ENCODE measurements at places on chromosomes 2 and 18.

- no peak for DNase-seq
Measured at GRCh38 chr2:141438536-141438935, 692.3 kb downstream of the LRP1B start.

- no peak for DNase-seq
Measured at GRCh38 chr2:150778828-150779227, 291.4 kb upstream of the RND3 start.

DNA sequence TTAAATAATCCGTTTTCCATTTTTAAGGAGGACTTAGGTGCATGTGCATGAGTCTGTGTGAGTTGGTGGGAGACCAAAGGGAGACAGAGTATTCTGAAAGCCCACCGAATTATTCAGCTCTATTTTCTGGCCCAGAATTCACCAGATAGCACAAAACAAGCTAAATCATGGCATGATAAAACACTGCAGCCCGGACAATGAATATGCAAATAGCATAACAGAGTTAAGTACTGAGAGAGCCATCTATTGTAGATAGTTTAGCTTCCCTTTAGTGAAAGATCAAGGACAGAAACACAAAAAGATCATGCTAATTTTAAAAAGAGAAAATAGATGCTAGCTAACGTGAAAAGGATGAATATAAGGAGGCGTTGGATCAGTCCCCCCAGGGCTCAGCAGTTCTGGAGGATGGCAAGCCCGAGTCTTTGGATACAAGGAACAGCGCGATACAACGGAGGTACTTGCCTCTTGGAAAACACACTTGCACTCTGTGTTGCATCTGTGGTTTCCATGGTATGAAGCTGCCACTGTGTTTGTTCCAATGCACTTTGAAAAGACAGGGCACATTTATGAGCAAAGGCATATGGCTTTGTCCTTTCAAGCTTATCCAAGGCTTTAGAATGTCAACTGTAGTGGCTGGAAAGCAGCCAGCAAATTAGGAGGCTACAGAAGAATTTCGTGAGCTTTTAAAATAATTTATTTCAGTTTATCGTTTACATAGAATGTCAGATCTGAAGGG lies 119.9 kb downstream of the LYPD1 start:
- no peak for DNase-seq

DNA sequence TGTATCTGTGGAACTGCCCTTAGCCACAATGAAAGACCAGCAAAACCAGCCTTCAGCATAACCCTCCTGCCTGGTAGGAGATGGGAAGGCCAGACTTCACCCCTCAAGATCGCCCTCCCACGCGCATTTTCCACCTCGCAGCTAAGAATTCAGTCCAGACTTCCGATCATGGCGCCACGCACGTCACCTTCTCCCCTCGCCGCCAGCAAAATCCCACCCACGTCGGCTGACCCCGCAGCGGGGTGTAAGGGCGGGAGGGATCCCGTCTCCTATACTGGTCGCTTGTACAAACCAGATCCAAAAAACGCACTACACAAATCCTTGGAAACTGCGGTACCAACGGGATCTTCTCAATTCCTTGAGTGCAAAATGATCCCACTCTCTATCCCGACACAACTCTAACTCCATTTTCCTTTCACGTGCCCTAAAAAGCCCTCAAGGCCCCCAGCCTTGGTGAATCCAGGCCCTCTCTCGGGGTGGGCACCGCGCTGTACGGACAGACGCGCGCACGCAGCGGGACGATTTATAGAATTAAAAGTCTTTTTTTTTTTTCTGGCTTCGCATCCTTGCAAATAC lies 1.0 kb upstream of the BMPR2 start:
- DNase-seq: peak; percentile 49

DNA sequence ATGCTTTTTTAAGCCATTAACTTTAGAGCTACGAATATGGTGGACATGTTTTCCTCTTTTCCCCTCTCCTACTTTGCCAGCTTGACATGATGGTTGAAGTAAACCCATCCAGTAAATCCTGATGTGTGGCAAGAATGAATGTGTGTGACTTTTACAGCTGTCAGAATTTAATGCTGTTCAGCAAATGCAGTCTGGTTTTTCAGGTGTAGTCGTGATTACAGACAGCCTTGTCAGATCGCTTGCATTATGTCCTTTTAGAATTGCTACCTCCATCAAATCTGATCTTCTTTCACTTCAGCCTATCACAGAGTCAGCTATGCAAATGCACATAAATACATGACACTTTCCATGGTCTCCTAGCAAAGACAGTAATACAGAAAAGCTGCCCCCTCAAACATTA lies 278.5 kb downstream of the FBXO15 start:
- DNase-seq: no peak

DNA sequence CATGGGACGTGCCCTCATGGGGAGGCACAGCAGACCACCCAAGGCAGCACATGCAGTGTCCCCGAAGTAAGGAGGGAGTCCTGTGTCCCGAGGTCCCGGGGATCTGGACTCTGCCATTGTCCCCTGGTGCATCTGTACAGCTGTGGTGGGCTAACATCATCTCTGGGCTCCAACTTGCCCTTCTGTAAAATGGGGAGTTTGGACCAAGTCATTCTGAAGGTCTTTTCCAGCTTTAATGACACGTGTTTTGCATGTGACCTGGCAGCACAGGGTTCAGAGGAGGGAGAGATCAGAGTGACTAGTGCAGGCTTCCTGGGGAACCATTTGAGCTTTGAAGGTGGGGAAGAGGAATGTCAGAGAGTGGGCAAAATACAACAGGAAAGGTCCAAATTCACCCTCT lies 21.5 kb downstream of the ITM2C start:
- no peak for DNase-seq

DNA sequence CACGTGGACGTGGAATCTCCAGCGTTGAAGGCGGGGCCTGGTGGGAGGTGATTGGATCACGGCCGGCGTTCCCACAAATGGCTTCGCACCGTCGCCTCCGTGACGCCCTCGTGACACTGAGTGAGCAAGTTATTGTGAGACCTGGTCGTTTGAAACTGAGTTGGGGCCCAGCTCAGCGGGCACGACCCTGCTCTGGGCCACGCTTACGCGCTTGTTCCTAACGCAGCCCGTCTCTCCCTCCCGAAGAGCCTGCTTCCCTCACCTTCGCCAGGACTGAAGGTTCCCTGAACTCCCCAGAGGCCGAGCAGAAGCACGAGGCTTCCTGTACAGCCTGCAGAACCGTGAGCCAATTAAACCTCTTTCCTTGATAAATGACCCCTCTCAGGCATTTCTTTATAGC lies 121.8 kb downstream of the RTP5 start:
- DNase-seq: no peak

- DNase-seq: no peak
Measured at GRCh38 chr2:37610638-37611289, 60.7 kb downstream of the CDC42EP3 start.

GRCh38 chr2:175399326-175399725 lies 217.8 kb upstream of the ATP5MC3 start:
- no peak for DNase-seq

DNA sequence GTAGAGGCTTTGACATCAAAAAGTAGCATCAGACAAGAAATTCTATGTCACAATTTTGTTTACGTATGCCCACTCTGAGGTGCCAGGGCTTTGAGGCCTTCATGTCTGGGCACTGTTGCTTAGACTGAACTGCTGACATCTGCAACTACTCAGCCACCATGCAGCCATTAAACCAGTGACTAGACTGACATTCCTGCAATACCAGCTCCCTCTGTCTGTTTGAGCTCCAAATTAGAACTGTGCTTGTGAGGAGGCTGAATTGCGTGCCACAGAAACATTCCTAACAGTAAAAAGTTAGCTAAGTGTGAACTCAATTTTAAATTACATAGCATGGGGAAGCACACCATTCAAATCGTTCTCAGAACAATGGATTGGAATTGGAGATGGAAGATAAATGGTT lies 163.2 kb downstream of the INSIG2 start:
- DNase-seq: no peak

DNA sequence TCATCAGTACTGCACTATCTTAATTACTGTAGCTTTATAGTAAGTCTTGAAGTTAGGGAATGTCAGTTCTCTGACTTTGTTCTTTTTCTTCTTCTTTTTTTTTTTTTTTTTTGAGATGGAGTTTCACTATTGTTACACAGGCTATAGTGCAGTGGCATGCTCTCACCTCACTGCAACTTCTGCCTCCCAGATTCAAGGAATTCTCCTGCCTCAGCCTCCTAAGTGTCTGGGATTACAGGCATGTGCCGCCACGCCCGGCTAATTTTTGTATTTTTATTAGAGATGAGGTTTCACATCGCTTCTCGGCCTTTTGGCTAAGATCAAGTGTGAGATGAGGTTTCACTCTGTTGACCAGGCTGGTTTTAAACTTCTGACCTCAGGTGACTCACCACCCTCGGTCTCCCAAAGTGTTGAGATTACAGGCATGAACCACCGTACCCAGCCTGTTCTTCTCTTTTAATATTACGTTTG lies 41.9 kb upstream of the TANC1 start:
- no peak for DNase-seq

- DNase-seq: no peak
Measured at GRCh38 chr2:33785201-33786106, 186.4 kb upstream of the FAM98A start.

- peak; percentile 44 for DNase-seq
Measured at GRCh38 chr2:164826293-164827243, 15.1 kb downstream of the COBLL1 start.

- no peak for DNase-seq
Measured at GRCh38 chr2:181779288-181780021, 99.1 kb upstream of the NEUROD1 start.

- no peak for DNase-seq
Measured at GRCh38 chr18:62432176-62432575, 90.6 kb upstream of the ZCCHC2 start.

GRCh38 chr2:105329561-105330495 lies at the start of gene TGFBRAP1:
Gene TGFBRAP1, minus strand, starts transcription at chr2:105329735. Its CDS starts 21,434 bp downstream, at chr2:105308301.
- peak; percentile 69 for DNase-seq

GRCh38 chr2:162967811-162968210 lies 129.2 kb upstream of the KCNH7 start:
- no peak for DNase-seq

GRCh38 chr18:12492907-12493306 lies 85.2 kb downstream of the PRELID3A start:
- no peak for DNase-seq

DNA sequence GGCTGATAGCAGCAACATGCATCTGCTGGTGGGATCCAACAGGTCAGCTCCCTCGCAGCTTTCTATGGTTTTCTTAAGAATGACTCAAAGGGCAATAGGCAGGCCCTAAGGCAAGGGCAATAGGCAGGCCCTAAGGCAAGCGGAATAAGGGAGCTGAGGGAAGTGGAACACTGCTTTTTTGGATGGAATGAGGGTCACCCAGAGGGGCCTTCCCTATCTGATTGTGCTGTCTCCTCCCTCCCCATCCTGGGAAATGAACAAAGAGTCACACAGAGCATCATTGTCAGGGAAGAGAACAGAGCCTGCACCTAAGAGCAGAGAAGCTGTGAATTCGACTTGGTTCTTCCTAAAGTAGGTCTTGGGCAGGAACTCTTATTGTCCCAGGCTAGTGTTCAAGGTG lies 43.3 kb upstream of the PTPRM start:
- DNase-seq: no peak

- peak; percentile 32 for DNase-seq
Measured at GRCh38 chr18:45671321-45671720, 52.7 kb upstream of the SLC14A1 start.

GRCh38 chr2:111930875-111931274 lies 32.5 kb downstream of the MERTK start:
- no peak for DNase-seq

- DNase-seq: no peak
Measured at GRCh38 chr2:240323601-240324291, 111.7 kb upstream of the GPC1 start.

DNA sequence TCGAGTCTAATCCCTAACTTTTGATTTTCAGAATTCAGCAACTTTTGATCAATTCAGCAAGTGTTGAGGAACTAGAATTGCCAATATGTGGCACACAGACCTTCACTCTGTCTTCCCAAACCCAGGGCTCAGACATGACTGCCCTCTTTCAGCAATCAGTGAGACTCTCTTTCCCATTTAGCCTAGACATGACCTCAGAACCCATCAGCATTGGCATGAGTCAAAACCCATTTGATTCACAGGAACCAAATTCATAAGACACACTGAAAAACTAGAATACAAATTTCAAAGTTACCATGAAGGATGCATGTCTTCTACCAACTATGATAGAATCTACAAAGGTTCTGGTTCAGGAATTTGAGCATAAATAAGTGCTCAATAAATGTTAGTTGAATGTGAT lies 113.6 kb upstream of the MAP3K20 start:
- DNase-seq: no peak

DNA sequence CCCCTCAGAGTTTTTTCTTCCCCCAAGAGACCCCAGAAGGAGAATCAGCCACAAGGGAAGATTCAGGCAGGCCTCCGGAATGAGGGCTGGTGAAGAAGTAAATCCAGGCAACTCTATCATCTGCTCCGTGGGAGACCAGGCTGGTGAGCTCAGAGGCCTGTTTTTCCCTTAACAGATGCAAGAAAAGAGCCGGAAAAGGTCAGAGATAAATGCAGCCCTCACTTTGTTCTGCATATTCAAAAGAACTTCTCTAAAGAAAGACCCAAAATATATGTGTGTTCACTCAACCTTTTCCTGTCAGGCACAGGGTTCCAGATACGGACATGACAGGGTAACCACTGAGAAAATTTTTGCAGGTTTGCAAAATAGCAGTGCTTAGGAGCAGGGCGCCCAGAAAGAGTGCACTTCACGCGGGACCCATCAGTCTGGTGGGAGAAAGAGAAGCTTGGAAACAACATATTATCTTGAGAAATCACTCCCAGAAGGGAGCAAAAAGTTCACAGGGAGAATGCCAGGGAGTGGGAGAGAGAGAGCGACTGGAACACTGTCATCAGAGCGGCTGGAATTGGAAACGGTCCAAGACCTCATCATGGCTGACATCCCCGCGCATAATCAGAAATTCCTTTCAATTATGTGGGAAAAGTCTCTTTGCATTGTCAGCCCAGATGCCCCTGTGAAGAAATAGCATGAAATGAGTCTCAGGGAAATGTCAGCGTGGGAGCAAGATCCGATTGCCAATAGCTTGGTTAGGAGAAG lies 244.8 kb upstream of the SLC14A2 start:
- DNase-seq: no peak

- DNase-seq: no peak
Measured at GRCh38 chr2:239603411-239604356, 202.9 kb upstream of the HDAC4 start.

DNA sequence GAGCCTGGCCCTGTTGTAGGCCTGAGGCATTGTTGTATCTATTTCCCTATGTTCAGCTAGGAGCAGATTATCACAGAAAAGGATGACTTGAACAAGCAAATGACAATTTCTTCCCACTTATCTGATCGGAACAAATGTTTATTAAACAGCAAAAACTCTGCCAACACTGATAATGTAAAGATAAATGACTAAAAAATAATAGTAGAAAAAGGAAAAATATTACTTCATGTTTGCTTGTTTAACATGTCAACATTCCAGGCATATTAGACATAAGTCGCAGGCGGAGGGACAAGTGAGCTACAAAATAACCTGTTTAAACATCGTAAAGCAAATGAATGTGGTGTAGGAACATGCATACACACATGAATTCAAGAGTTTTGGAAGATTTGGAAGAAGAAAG lies 257.9 kb downstream of the TMX3 start:
- DNase-seq: no peak

DNA sequence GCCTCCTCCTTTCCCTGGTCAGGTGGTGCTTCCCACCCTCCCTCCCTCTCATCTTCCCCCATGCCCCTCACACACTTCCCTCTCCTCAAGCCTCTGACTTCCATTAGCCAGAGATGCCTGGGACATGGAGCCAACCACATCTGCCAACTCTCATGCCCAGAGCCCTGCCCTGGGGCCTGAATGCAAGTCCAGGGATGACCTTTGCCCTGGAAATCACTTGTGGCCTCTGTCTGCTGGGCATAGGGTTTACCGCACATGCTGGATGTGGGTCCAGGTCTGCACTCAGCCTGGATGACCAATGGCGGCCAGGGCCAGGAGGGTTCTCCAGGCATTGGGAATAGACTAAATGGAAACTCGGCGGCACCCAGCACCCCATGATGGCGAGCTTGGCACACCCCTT lies 98.9 kb downstream of the SEPTIN10 start:
- no peak for DNase-seq
